ENCODE measurements at places on chromosomes 2 and 18. TPM values are rescaled to one million over a fixed set of nuclear protein-coding genes. Genes with fewer than 3 reads are reported as not detected.

Gene MFSD2B
- 1.2 TPM for total RNA-seq

Gene SERPINB4
- total RNA-seq: not detected

- peak; percentile 41 for DNase-seq
These were observed 157.8 kb downstream of the CYRIA start for GRCh38 chr2:16507655-16508489.

DNA sequence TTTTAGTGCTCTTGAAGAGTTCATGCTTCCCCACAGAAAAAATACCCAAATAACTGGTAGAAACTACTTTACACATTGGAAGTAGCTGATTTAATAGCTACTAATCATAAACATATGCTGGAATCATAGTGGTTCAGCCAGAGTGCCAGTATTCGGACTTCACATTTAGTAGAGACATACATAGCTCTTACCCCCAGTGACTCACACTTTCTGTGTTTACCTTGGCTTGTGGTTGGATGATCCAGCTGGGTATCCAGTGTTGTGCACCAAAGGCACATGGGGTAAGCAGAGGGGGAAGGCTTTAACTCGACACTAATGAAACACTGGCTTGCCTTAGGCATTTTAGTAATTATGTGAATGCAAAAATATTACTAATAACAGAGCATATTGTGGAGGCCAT, 18.1 kb downstream of the ARHGAP28 start:
- DNase-seq: no peak

DNA sequence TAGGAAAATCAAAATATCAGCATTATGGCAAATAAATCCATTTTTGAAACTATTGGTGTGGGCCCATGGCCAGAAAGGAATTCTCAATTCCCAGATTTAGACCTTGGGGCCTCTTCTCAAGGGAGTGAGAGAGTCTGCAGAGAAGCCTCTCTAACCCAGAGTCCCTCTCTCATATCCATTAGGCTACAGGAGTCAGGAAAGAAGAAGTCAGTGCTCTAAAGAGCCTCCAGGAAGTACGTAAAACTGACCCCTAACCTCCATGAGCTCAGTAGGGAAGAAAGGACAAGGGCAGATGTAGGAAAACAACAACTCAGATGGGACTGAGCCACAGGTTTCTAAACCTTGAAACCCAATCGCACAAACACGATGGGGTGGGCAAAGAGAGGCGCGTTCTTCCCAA, 479.9 kb upstream of the TNP1 start:
- DNase-seq: no peak

Data from spinal cord (tissue), 10 donors.